NCI-H1694 (cell line): ENCODE measurements at places on chromosomes 16 and 17.
A peak's percentile ranks its signal among the peaks of the same experiment; 100 is the strongest.

GRCh38 chr17:50675627-50676026, 32.1 kb downstream of the ANKRD40 start:
- no peak for DNase-seq

DNA sequence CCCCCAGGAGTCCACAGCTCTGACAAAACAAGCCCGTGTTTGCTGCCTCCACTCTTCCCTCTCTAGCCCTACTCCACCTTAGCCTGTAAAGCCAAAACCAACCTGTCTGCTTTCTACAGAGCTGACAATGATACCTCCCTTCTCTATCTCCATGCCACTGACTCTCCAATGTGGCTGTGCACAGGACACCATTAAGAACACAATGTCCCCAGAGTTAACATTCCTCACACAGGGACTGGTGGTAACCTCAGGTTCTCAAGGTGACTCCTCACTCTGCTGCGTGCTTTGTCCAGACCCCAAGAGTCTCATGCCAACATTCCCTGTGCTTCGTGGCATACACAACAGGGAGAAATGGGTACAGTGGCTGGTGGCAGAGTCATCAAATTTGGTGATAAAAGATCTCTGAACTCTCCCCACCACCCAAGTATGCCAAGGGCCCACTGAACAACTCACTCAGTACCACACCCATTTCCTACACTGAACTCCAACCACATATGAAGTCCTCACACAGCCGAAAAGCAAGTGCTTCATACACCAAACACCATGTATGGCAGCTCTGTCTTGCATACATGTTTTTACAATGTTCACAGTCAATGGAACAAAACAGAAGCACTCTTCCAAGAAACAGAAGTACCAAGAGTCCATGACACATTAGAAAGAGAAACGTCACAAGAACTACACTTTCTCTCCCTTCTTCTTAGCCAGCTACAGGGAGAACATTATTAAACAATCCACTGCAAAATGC, 21.1 kb downstream of the CSNK2A2 start:
- DNase-seq, result no peak

DNA sequence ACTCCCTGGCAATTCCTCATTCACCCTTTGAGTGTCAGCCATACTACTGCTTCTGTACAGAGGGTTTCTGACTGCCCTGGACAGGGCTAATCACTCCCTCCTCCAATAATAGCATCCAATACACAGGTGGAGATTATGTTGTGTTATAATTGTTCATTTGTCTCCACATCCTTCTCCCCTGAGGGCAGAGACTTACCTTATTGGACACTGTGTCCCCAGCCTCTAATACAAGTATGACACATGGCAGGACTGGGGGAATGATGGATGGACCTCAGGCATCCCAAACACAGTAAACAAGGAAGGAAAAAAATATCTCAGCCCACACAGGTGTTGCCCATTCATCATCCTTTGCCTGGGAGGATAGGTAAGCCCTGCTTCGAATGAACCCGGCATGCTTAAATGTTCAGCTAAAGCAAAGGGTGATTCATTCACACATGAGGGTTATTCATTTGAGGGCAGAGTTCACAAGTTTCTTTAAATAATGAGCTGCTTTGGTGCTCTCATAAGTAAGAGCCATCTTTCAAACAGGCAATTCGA, 34.8 kb downstream of the MMD start:
- DNase-seq, result no peak

DNA sequence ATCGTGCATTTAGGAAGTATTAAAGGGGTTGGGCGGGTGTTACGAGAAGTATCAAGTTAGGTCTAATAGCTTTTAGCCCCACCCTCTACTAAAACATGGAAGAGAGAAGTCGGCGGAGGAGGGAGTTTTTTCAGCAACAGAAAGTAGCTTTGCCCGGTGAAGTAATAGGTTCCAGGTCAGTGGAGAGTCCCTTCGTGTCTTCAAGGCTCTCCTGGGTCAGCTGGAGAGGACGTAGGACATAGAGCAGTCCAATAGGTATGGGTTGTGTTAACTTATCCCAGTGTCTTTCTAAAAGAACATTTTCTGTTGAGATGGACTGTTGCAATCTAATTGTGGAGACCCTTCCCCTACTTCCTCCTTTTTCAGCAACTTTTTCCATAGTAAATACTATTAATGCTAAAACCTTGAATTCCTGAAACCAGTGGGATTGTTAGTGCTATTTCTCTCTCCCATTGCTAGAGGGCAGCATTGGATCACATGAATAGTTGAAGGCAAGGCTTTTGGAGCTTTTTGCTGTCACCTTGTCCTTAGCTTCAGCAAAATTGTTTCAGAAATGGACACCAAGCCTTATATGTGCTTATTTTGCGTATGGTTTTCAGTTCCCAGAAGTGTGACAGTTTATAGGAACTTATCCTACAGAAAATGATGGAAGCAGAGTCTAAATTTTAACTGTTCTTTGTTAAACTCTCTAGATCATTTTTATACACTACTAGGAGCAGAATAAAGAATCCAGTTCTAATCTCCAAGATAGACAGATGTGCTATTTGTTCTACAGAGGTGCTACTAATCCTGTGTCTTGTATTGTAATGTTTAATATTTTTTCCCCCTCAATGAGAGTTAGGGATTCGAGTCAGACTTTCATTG, 38.4 kb downstream of the UTP18 start:
- peak; percentile 52 for DNase-seq

- no peak for DNase-seq
These were observed 39.3 kb upstream of the TAC4 start for GRCh38 chr17:49887086-49887743.

DNA sequence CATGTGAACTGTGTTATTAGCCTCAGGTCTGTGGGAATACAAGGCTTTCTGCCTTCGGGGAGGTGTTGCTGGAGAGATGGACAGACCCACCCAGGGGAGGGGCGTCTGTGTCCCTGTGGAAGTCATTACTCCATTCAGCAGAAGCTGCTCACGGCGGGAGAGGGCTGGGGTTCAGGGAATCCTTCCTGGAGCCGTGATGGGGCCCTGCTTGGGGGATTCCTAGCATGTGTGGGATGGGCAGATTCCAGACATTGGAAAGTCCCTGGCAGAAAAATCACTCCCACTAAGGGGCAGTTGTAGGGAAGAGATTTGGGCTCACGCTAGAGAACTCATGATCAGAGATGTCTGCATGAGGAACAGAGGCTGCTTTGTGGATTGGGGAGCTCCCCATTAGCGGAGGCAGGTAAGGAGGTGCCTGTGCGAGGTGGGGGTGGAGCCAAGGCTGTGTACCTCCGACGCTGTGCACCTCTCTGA, 56.3 kb upstream of the IL34 start:
- no peak for DNase-seq

- DNase-seq, result no peak
These were observed 16.6 kb downstream of the SMYD4 start for GRCh38 chr17:1813088-1813487.

GRCh38 chr16:88599092-88599733, 29.0 kb downstream of the ZC3H18 start:
- DNase-seq, result no peak

DNA sequence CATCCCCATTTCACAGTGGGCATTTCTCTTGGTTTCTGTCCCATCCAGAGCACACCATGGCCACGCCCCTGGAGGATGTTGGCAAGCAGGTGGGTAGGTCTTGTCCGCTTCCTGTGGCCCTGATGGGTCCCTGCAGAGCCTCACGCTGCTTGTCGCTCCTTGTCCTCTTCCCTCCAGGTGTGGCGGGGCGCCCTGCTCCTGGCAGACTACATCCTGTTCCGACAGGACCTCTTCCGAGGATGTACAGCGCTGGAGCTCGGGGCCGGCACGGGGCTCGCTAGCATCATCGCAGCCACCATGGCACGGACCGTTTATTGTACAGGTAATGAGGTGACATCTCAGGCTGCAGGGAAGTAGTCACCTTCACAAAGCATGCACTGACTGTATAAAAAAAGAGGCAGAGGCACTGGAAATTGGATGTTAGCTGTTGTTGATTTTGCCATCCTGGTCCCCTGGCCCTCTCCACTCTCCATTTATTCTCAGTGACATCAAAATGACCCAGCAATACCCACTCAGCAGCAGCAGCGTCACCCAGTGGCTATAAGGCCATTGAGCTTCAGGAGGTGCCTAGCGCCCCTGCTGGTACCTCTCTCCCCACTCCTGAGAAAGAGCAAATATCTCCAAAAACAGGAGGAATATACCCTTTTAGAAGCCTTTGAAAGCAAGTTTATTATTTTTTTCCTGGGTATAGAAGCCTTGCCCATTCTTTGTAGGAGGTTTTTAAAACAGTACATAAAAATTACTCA, 13.7 kb downstream of the METTL22 start:
- no peak for DNase-seq
